GM13976 (cell line): ENCODE measurements at places on chromosomes 2 and 18.

- no peak for DNase-seq
These were observed 518.6 kb upstream of the MYT1L start for GRCh38 chr2:2849464-2850217.

DNA sequence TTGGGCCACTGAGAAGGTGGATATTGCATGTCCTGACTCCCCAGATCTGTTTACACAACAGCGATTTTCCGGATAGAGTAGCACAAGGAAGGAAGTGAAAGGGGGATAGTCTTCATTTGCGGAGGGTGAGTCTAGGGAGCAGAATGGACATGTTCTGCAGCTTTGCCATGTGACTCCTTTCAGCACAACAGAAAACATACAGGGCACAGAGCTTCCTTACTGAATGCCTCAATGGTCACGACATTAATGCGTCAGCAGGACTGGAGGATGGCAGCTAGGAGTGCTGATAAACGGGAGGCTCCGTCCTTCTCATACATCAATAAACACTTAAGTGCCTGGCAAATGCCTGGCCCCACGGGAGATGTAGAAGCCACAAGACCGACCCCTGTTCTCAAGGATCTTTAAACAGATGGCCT, 163.0 kb downstream of the FAM210A start:
- DNase-seq: no peak

DNA sequence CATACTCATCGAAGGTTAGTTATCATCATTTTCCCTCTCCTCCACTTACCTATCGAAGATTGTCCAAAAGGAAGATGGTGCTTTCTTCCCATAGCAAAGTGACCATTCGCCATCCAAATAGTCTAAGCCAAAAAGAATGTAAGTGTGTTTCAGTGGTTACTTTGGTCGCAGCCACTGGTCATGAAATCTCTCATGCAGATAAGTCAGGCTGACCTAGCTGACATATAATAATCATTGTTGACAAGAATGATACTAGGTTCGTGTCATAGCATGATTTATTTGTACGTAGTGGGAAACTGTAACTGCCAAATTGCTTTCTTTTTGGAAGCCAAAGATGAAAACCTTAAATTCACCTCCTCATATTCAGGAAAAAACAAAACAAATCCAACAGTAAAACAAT, 89.6 kb upstream of the PMAIP1 start:
- DNase-seq: no peak

GRCh38 chr2:22883054-22883453, 501.9 kb upstream of the KLHL29 start:
- DNase-seq: no peak

DNA sequence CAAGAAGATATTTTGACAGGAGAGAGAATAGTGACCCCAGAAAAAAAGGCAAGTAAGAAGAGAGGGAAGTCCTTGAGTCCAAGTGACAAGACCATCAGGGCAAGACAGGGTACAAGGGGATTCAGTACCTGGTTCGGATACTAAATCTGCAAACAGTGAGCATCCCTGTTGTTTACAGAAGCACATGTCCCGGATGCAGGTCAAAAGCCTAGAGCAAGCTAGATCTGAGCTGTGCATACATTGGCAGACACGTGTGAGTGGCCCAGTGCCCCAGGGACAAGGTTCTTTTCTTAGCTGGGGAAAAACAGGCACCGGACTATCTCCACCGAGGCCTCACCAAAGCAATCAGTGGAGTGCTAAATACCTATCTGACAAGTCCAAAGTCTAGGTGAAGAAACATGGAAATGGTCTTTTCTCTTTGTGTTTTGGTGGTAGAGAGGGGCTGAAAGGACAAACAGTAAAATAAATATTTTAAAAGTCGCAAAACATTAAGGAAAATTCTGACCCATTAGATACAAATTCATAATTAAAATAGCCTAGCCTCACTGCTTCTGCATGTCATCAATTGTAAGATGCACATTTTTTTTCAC, 165.2 kb downstream of the SUCLG1 start:
- DNase-seq: no peak

DNA sequence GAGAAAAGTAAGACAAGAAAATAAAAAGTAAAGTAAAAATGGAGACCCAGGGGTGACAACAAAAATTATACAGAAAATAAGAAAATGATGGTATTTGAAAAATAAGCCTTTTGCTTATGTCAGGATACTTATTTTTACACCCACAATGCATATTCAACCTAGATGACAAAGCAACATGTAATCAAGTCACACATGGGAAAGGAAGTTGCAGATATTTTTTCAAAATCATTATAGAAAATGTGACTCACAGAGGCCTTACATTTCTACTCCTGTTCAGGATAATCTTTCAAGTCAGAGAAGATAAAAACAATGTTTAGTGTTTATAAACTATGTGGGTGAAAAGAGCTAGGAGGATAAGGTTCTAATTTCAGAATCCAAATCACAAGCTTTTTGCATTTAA, 275.3 kb upstream of the UBE2E3 start:
- no peak for DNase-seq

DNA sequence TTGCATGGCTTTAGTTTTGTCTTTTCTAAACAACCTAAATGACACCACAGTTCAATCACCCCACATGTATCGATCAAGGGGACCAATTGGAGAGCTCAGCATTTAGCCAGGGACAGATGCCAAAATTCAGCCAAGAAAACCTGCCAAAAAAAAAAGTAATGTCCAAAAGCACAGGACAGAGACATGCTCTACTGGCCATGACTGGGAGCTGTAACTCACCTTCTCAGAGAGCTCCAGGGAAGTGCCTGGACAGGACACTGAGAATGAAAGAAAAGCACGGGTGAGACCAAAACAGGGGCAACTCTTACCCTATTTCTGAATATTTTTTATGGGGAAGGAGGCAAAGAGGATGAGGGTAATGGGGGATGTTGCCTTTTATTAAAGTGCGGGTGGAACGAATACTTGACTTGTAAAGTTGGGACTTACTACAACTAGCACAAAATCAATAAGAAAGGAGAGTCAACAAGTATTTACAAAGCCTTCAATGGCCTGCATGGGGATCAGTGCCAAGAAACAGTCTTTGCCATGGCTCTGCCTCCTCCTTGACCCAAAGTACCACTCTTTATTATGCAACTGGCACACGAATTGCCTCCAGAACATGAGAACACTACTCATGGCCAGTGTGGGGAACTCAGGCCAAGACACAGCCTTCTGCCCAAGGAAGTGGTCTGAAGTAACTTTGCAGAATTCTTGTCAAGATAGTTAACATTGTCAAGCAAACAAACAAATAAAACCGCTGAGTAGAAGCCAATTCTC, 72.9 kb upstream of the HK2 start:
- no peak for DNase-seq

- DNase-seq: no peak
These were observed 11.7 kb downstream of the DGKD start for GRCh38 chr2:233365861-233366520.

DNA sequence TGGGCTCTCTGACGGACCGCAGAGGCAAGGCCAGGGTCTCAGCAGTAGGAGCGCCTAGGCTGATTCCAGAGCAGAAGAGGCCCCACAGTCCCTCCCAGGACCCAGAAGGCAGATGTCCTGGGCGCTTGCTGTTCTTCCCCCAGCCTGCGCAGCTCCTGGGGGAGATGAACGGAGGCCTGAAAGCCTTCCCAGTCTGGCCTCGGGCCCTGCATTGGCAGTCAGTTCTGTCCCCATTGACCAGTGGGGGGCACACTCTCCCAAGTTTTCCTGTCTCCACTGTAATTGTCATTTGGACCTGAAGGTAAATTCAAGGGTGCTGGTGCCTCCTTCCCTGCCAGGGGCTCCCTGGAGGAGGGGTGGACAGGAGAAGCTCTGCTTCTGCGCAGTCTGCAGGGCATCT, 345.7 kb downstream of the CYP26B1 start:
- no peak for DNase-seq

- no peak for DNase-seq
These were observed 356.9 kb upstream of the SMIM21 start for GRCh38 chr18:75784390-75784789.

DNA sequence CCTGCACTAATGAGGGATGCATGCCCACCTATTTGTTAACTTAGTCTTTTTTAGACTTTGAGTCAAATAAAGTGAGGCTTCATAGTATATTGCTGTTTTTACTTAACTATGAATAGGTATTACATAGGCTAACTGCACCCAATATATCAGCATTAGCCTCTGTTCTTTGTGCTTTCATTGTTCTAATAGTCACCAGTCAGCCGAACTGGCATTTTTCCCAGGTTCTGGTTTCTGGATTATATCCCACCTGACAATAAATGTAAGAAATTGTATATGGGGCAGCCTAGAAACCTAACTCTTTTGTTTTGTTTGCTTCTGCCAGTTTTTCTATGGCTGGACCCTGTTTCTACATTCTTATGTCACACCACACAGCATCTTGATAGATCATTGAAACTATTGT, 1672.4 kb upstream of the LRRTM1 start:
- no peak for DNase-seq

DNA sequence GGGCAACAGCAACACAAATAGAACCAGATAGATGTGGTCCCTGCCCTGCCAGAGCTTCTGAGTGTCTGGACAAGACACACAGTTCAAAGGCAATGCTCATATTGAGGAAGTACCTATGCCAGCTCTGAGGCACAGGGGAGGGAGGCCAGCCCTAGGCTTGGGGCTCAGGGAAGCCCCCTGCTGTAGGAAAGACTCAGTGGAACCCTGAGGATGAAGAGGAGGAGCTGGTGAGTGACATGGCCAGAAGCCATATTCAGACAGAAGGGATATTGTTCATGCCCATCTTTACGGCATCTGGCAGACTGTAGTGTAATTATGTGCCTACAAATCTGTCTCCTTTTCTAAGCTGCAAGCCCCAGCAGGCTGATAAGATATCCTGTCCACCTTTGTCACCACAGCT, 8.8 kb downstream of the SIGLEC15 start:
- DNase-seq: no peak

- peak; percentile 59 for DNase-seq
These were observed 95.5 kb downstream of the THNSL2 start for GRCh38 chr2:88265352-88266303.

DNA sequence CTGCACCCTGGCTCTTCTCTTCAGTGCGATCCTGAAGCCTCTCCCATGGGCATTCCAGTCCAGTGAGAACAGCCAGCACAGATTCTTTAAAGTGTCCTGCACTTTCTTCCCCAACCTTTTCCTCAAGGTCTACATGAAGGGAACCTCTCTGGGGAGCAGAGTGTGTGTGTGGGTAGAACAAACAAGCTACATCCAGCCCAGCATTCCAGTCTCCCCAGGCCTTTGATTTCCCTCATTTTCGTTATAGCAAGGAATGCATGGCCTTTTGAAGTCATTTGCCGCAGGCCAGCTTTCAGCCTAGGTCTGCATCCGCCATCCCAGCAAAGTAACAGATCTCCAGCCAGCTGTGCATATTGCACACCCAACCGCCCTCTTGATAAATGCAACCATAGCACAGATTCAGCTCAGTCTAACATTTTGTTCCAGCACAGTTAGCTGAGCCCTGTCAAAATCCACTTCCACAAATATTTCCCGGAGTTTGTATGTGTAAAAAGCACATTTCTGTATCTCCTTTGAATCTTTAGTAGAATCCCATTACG, 44.6 kb downstream of the CD8B2 start:
- DNase-seq: no peak

- DNase-seq: no peak
These were observed 49.5 kb upstream of the MBP start for GRCh38 chr18:77181950-77182707.

DNA sequence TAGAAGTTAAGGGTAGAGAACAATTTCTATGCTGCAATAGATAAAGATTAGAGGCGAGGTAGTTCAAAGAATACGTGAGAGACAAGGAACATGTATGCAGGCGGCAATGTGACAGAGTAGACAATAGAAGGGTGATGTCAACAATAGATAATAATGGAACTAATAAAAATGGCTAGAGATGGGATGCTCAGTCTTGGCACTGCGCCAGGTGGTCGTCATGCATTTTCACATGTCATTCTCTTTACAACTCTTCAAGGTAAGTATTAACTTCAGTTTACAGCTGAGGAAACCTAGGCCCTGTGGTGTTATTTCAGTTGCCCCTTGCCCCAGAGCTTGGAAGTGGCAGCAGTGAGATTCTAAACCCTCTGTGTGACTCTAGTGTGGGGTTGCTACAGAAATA, 890.7 kb upstream of the CELF4 start:
- DNase-seq: no peak

- DNase-seq: no peak
These were observed 50.3 kb upstream of the ETAA1 start for GRCh38 chr2:67346718-67347407.

GRCh38 chr2:148989882-148990493, 48.5 kb upstream of the LYPD6B start:
- peak; percentile 72 for DNase-seq

GRCh38 chr2:120793682-120794403, 58.2 kb downstream of the GLI2 start:
- no peak for DNase-seq

DNA sequence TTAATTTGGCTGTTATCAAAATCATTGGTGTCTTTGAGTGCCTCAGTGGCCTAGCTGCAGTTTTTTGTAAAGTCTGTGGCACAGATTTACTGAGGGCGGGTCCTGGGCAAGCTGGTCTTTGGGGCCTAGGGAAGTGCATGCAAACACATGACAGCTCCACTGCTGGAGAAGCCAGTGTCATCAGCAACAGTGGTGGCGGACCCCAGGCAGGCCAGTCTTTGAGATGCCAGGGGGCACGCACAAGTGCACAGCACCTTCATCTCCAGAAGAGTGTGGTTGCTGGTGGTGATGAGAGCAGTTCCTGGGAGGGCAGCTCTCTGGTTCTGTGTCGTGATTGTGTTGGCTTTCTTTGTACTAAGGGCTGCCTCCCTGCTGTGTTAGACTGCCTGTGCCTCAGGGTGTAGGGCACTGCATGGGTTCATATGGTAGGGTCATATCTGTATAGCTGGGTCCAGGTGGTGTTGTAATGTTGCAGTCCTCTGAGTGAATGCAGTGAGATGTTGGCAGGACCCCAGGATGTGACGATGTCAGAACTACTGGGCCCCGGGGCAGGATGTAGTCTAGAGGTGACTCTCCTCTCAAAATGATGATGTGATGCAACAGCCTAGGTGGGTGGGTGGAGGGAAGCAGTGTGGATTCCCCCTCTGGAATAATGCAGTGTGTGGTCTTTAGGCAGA, 646.7 kb upstream of the CDH2 start:
- no peak for DNase-seq
